Activated CD4-positive, alpha-beta T cell treated with anti-CD3 and anti-CD28 coated beads, Interleukin-2, amount 50 U/mL, for 1 hour (primary cell): ENCODE measurements at places on chromosomes 2 and 18.

- no peak for DNase-seq
Observed at GRCh38 chr2:46984040-46984439, 68.4 kb upstream of the MCFD2 start.

- DNase-seq = no peak
Observed at GRCh38 chr2:216665242-216665641, 30.1 kb downstream of the IGFBP5 start.

DNA sequence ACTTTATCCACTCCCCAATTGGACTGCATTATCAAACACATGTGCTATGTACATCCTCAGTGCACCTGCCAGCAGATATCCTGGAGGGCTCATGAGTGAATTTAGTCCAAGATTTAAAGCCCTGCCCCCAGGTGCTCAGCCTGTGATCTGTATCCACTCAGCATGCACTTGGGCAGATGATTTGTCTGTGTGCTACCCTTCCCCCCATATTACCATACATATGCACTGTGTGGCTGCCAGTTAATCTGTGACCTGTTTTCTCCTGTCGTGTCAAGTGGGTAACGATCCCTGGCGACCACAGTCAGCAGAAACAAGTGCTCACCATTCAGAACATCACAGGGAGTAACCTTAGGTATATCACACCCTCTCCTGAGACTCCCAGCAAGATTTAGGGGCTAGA is 10.2 kb downstream of the NAGK start:
- DNase-seq = no peak

- DNase-seq = no peak
Observed at GRCh38 chr2:21412944-21413443, 289.2 kb downstream of the TDRD15 start.

GRCh38 chr2:226902041-226902966 is 66.5 kb downstream of the RHBDD1 start:
- DNase-seq = no peak

DNA sequence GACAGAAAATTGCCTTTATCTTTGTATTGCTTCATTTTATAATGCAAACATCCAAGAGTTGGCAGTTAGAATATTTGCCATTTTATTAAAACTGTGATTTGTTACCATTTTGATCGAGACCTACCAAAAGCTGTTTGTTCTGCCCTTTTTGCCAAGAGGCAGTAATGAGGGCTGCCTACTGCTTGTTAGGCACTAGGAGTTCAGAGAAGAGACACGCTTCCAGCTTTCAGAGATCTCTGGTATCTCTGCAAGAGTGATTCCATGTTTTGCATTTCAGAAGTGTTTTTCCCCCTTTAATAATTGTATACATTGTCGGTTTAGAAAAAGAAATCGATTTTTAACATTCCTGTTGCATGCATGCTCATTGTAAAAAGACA is 628 bp downstream of the MRPL30 start:
- no peak for DNase-seq

DNA sequence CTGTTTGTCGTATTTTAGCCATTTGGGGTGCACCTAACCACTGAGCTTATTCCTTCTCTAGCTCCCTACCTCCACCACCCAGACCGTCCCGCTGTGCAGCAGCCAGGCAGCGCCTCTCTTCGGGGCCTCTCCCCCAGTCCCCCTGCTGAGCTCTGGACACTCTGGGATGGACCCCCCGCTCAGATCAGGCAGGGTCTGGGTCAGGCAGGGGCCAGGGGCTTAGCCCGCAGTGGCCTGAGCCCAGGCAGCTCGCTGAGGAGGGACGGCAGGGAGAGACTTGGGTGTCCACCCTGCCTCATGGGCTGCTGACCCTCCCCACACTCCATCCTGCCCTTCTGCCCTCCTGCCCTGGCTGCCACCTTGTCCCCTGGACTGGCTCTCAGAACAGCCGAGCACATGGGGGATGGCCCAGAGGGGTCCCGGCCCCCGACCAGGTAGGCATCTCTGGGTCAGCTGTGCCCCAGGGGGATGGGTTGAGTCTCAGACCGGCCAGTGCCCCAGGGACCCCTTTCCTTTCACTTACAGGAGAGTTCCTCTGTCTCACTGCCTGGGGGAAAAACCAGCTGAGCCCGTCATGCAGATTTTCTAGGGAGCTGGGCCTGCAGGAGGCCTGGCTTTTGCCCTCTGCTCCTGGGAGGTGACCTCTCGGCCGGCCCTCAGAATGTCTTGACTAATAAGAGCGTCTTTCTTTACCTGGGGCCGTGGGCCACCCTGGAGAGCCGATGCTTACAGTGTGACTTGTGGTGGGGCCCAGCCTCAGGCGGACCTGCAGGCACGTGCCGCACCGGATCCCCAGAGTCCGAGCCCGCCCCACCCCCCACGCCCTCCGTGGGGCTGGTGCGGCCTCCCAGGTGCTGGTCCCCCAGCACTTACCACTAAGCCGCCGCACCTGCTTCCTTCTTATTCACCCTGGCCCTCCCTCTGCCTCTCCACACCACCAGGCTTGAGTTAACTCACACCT is 22.8 kb upstream of the PXDN start:
- no peak for DNase-seq

GRCh38 chr2:147109291-147109690 is 735.5 kb upstream of the ACVR2A start:
- DNase-seq = no peak

- DNase-seq = no peak
Observed at GRCh38 chr2:160294339-160294803, 94.3 kb upstream of the ITGB6 start.

GRCh38 chr2:176562359-176563078 is 293.3 kb downstream of the MTX2 start:
- DNase-seq = no peak

DNA sequence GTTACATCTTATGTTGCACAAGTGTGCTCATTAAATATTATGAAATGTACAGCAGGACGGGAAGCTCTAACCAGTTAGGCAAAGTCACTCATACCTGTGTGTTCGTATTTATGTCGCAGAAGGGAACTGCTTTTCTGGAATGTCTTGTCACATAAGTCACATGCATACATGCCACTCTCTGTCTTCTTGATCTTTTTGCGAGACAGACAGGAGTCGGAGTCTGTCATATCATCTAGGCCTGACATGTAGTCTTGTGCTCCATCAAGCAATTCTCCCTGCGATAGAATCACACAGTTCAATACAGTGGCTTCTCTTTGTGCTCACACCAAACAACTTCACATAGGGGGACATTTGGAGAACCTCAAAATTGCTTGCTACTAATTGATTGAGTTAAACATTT is 123.6 kb downstream of the ZEB2 start:
- no peak for DNase-seq

- no peak for DNase-seq
Observed at GRCh38 chr2:171789956-171790355, 102.7 kb downstream of the DYNC1I2 start.

- no peak for DNase-seq
Observed at GRCh38 chr18:54386043-54386442, 28.3 kb downstream of the C18orf54 start.

- no peak for DNase-seq
Observed at GRCh38 chr2:9975805-9976447, 24.4 kb downstream of the GRHL1 start.

DNA sequence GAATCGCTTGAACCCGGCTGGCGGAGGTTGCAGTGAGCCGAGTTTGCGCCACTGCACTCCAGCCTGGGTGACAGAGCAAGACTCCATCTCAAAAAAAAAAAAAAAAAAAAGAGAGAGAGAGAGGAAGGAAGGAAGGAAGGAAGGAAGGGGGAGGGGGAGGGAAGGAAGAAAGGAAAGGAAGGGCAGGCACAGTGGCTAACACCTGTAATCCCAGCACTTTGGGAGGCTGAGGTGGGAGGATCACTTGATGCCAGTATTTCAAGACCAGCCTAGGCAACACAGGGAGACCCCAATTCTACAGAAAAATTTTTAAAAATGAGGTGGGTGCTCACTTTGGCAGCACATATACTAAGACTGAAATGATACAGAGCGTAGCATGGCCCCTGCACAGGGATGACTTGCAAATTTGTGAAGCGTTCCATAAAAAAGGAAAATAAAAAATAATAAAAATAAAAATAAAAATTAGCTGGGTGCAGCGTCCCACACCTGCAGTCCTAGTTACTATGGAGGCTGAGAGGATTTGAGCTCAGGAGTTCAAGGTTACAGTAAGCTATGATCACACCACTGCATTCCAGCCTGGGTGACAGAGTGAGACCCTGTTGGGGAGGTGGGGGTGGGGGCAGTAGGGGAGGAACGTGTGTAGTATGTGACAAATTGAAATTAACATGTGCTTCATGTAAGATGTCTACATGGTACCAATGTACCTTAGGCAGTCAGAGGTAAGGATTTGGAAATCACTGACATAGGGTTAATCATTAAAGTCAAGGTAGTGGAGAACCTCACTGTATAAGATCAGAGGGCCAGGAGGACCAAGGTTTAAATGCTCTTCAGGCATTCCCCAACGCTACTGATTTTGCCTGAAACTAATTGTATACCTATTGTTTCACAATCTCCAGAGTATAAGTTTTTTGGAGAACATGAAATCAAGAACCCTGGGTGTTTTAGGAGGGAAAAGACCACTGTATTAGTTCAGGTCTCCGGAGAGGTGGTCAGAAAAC is 1.4 kb downstream of the WDCP start:
- no peak for DNase-seq

DNA sequence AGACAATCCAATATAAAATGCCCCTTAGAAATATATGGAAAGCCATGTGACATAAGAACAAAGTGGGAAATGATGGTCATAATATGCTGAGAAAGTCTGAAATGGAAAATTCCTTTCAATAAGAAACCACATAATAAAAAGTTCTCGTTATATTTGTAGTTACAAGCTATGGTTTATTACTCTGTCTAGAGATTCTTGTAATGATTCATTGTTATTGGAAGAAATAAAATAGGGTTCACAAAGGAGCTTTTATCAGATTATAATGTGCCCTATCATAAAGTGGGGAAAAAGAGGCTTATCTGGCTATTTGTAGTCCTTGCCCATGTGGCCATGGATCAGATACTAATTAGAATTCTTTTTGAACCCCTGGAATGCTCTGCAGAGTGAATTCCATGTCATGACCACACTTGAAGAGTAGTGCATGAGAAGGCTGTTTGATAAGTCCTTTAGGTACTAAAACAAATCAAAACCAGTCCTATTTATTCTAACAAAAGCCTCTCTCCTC is 420.7 kb upstream of the NRP2 start:
- DNase-seq = no peak

DNA sequence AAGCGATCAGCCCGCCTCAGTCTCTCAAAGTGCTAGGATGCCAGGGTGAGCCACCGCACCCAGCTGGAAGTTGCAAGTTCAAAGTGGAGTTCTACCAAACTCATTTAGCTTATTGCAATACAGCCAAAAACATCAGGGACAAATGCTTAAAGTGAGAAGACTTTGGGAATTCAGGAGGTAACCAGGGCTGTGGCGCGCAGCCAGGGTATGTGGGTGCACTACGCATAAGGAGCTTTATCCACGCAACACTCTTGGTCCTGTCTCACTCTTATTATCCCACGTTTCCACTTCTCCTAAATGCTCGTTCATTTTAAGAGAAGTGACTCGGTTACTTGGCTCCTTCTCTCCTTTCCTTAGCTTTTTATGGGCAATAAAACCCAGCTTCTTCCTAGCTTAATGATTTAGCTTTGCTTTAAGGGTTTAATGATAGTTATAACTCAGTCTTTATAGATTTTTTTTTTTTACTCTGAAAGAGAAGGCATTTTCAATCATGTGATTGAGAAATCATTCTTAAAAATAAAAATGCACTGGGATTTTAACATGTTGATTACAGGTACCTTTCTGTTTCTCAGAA is 199.8 kb downstream of the KCNE4 start:
- DNase-seq = no peak

DNA sequence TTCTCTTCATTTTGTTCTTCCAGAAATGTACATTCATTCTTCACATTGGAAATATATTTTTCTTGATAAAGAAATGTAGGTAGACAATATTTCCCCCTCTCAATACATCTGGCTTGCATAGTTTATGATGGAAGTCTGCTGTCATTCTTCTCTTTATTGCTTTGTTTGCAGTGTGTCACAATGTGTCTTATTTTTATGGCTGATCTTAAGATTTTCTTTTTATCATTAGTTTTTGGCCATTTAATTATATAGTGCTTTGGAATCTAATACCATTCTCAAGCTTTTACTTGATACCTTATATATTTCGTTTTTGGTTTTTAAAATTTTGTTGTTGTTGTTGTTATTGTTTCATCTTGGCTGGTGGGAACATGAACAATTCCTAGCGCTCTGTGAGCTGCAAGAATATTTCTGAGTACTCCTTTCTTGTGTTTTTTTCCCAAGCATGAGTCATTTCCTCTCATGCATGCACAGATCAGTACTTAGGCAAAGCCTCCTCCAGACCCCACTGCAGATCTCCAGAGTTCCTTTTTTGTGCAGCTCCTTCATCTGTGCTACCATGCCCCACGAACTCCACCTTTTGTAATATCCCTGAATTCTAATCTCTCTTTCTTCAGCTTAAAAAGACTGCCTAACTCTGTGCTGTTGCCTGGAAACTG is 13.7 kb upstream of the MMADHC start:
- DNase-seq = no peak

GRCh38 chr2:236334122-236334876 is 70.1 kb upstream of the ASB18 start:
- no peak for DNase-seq

DNA sequence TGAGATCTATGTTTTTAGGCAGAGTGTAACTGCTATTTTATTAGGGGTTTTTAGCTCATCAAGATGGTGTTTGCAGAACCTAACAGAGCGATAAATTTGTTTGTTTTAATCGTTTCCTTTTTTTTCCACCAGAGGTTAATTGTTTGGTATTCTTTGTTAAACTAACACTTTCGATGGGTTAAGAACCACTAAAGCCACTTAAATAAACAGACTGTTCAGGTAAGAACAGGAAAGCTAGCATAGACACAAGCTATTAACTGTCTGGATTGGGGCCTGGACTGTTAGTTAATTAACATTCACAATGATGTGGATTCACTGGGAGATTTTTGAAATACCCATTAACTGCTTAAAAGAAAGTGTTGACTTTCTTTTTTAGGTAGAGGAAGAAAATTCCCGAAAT is 209.0 kb upstream of the COPS8 start:
- no peak for DNase-seq

DNA sequence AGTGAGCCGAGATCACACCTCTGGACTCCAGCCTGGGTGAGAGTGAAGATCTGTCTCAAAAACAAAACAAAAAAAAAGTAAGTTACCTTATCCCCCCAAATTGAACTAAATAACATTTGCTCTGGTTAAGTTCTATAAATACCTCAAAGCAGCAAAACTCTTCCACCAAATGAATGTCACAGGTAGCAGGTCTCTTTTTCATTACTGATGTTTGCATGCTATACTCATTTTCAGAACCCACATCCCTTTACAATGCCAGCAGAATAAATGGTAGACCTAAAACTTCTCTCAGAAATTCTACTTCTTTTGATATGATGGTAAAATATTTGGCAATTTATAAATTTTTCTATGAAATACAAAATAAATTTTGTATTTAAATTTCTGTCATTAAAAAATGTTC is 22.3 kb downstream of the INO80D start:
- no peak for DNase-seq

- no peak for DNase-seq
Observed at GRCh38 chr2:80057956-80058355, 246.6 kb downstream of the LRRTM1 start.
